ENCODE measurements at places on chromosomes 11 and 22.

DNA sequence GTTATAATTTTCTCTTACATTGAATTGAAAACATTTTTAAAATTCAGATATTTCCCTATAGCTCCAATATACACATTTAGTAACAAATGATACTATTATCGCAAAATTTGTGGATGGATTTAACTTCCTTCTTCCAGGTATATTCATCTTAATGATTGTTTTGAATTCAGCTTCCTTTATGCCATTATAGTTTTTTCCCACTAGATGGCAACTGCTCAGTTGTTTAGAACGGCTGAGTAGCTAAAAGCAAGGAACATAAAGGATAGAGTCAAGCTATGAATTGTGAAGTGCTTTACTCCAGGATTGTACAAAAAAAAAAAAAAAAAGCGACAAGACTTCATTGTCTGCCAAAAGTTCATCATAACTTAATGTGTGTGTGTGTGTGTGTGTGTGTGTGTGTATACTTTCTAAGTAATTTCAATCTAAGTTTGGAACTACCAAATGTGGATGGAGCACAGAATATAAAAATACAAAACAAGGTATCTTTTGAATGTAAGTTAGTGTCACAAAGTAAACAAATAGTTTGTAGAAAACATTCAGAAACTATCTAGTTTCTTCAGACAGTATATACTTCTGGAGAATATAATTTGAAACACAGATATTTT, 846.4 kb downstream of the DLG2 start:
- DNase-seq = no peak

DNA sequence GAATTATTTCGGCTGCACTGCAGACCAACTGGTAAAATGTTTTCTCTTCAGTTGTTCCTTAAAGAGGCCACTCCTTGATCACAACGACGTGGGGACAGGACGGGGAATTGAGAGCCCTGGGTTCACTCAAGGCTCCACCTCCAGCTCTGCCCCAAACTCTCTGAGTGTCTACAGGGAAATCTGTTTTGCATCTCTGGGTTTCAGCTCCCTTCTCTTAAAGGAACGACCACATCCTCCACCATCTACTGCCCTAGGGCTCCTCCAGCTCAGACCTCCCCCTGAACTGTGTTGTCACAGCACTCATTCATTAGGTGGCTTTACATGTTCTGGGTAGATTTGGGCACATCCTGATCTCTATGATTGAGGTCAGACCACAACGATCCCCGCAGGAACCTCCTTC, 5.1 kb upstream of the PPFIA1 start:
- DNase-seq = no peak

- DNase-seq = peak; percentile 56
Observed at GRCh38 chr22:17742527-17742902, 31.8 kb downstream of the BID start.

GRCh38 chr22:37330200-37331033, 48.1 kb downstream of the CYTH4 start:
- DNase-seq = no peak

GRCh38 chr11:37449146-37449545, 851.1 kb upstream of the RAG2 start:
- no peak for DNase-seq

- DNase-seq = peak; percentile 72
Observed at GRCh38 chr22:36385491-36386350, 2.0 kb downstream of the MYH9 start.

- no peak for DNase-seq
Observed at GRCh38 chr11:106608677-106609076, 409.6 kb downstream of the GUCY1A2 start.

DNA sequence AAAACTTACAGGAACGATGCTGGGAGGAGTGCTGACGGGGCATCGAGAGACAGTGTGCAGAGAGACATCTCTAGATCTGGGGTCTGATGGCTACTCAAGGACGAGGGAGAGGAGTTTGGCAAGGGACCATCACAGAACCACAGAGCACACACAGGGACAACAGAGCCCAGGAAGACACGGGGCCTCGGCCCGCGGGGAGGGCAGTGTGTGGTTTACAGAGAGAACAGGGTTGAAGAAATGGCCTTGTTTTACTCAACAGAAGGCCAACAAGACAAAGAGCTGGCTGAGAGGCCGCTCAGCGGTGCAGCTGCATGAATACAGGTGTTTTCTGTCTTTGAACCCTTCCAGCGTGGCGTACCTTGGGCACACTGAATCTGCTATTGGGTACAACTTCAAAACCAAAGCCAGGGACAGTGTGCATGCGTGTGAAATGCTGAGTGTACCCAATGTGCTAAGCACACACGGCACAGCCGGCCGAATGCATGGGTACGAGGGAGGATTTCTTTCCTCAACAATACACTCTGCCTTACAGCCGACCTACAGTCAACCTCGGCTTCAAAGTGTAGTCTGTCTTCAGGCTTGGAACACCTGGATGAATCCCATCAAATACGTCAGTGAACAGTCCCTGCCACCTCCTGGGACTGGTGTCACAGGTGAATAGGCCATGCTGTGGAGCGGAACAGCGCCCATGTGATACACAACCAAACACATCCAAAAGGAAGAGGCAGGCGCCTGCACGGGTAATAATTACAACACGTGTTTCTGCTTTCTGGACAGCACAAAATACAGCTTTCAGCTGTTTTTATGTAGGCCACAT, 20.7 kb upstream of the BID start:
- DNase-seq = no peak

GRCh38 chr11:87451395-87451794, 413.7 kb downstream of the TMEM135 start:
- no peak for DNase-seq

DNA sequence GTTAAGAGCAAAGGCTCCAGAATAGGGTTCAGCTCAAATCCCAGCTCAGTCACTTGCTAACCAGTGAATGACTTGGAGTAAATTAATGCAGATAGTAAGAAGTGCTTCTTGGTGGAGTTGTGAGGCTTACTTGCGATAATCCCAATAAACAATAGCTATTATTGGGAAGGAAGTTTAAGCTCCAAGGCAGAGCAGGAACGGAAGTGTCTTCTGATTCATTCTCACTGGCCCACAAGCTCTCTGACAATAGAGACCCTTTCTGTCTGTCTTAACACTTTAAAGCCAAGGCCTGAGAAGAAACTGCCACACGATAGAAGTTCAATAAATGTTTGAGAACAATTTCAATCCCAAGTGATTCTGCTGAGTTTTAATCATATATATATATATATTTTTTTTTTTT, 155.4 kb downstream of the DBX1 start:
- DNase-seq = no peak

DNA sequence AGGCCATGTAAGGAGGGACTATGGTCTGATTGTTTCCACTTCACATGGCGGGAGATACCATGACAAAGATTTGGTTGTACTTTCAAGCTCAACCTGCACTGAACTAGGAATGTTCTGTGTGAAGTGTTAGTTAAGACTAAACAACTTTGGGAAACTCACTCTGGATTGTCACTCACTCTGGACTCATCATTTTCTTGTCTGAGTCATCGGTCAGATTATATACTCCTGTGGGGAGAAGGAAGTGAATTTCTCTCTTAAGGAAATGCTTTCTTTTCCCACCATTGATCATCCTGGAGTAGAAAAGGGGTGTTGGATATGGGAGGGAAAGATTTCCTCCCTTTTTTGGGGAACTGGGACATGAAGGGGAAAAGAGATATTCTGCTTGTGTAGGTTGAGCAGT, 26.9 kb upstream of the CAT start:
- no peak for DNase-seq

DNA sequence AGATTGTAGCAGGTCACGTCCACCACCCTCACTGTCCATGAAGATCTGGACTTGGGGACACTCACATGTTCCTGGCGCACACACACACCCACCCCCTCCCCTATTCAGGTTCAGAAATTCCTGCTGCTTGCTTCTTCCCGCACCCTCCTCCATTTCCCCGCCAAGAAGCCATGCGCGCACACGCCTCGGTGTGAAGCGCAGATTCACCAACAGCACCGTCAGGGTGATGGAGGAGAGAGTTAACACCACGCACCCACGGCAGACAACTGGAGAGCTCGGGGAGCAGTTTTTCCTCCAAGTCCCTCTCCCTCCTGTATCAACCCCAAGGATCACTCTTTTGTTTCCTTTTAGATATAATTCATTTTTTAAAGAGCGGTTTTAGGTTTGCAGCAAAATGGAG, 113.4 kb downstream of the BCR start:
- DNase-seq = no peak

DNA sequence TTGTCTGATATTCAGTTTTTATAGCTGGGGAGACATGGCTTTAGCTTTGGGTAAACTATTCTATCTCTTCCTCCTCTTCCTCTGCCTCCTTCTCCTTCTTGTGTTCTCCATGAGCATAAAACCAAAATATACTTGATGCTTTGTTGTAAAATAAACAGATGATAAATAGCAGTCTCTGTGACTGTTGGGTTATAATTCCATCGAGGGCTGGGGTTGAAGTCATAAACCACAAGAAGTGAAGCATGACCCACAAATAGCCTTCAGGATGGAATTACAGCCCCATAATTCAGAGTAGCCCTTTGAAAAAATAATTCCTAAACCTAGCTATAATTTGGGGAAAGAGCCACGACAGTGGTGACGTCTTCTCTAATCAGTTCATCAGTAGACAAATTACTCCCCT, 177.7 kb downstream of the SNX19 start:
- no peak for DNase-seq

GRCh38 chr22:27381552-27381951, 420.0 kb downstream of the MN1 start:
- DNase-seq = no peak
